ENCODE measurements at places on chromosomes 6 and 20.
A peak's percentile ranks its signal among the peaks of the same experiment; 100 is the strongest.

- DNase-seq = no peak
These were observed 56.4 kb downstream of the TTI1 start for GRCh38 chr20:37976887-37977286.

DNA sequence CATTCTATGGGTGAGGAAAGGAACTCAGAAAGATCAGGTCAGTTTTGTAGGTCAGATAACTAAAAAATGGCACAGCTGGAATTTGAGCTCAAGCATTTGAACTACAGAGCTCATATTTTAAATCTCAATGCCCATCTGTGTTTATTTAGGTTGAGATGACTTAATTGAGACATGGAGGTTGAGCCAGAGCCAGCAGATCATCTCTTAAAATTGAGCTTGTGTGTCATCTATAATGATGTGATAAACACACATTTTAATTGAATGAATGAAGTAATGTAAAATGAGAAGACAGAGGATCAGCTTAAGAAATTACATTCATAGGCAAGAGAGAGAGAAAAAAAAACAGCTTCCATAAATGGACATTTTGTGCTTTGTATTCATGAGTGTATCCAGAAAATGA is 3.7 kb downstream of the MANEA start:
- no peak for DNase-seq

GRCh38 chr6:31308050-31308844 is 36.4 kb upstream of the HLA-C start:
- peak; percentile 29 for DNase-seq

DNA sequence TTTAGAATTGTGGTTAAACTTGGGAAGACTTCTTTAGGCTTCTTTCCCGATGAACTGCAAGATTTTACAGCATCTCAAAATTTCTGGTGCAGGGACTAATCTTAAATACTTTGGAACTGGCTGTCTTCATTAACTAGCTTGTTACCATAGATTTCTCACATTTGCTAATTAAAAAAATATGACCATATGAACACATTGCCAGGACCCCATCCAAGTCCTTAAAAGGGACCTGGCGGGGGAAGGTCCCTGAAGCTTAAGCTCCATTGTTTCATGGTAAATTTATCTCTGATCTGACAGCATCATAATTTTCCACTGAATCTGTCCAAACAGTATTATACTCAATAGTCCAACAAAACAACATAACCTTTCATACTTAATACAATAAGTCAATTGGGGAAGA is 517.8 kb upstream of the FLRT3 start:
- DNase-seq = no peak

- no peak for DNase-seq
These were observed 152.2 kb downstream of the OPN5 start for GRCh38 chr6:47934023-47934422.

GRCh38 chr6:109894181-109894580 is 83.9 kb upstream of the GPR6 start:
- DNase-seq = no peak

DNA sequence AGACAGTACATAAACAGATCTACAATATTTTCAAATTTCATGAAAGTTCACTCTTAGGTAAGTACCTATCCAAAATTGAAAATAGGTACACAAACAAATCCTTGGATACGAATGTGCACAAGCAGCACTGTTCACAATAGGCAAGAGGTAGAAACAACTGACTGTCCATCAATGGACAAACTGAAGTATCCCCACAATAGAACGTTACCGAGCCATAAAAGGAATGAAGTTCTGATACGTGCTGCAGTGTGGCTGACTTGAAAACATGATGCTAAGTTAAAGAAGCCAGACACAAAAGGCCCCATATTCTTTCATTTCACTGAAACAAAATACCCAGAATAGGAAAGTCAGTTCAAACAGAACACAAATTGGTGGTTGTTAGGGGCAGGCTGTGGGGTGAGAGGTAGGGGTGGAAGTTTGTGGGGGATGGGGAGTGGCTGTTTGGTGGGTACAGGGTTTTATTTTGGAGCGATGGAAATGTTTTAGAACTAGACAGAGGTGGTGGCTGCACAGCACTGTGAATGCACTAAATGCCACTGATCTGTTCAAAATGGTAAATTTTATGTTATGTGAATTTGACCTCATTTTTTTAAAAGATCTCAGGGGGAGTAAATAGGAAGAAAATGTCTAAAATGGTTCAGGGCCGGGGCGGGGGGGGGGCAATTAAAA is 89.5 kb downstream of the ZMYND8 start:
- DNase-seq = no peak

- no peak for DNase-seq
These were observed 226.1 kb upstream of the GJE1 start for GRCh38 chr6:141906569-141907080.

Data from kidney tubule cell (primary cell).